RWPE1 (cell line): ENCODE measurements at places on chromosomes 13 and 19.

GRCh38 chr13:112141643-112142400 is 74.9 kb downstream of the SOX1 start:
- DNase-seq = no peak

GRCh38 chr13:66483712-66484111 is 746.4 kb downstream of the PCDH9 start:
- DNase-seq = no peak

DNA sequence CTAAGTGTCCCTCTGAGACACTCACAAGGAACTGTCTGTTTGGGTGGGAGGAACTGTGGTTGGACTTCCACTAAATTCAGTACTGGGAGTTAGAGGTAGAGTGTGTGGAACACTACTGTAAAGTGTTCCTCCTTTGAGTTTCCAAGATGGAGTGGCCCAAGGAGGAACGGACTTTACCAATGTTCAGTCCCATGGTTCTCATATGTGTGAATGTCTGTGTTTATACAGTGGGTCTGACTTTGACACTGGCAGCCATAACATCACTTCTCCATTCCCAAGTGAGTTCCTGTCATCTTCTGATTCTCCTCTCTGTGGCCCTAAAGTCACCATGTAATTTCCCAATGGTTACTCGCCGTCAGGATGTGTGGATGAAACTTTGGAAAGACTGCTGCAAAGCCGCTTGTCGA is 136.8 kb upstream of the SERP2 start:
- no peak for DNase-seq

DNA sequence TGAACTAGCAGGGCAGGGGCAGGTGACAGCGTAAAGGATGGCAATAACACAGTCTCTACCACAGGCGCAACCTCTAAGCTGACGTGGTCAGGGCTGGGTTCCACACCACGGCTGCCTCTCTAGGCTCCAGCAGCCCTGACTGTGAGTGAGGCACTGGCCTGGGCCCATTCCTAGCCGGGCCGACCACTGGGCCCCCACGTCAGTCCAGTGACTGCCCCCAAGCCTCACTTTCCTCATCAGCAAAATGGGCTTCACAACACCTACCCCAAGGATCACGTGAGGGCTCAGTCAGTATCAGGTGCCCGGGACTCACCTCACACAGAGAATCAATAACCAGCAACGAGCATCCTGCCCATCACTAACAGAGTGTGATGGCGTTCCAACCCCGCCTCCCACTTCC is 5.2 kb downstream of the ZFR2 start:
- DNase-seq = no peak

DNA sequence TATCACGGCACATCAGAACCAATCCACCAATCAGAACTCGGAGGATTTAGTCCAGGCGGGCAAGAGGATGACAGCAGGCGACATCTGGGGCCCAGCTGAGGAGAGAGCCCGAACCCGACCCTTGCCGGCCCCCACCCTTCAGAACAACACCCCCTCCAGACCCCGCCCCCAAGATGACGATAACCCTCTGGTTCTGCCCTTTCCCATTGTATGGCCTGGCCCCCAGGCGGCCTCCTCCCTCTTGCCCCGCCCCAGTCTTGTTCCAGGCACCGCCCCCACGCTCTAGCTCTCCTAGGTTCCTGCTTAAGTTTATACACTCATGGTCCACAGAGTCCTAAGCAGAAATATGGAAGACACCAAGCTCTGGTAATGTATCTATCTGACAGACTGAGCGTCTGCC is 2.8 kb upstream of the ZNF83 start:
- no peak for DNase-seq

DNA sequence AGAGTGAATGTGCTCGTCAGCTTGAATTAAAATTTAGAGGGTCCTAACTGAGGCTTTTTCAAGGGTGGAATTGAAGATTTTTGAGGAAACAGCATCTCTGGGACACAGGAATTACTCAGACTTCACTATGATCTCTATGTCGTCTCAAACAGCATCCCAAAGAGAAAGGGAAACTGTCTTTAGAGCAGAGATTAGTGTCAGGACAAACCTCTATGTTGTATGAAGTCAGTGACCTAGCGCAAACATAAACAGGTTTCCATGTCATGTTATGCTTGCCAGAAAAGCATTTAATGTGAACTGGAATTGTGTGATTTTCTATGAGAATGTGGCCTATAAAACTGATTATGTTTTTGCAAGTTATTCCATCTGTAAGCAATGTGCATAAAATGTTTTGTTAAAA is 573.7 kb downstream of the GPC6 start:
- DNase-seq = no peak

- no peak for DNase-seq
These were observed 788.0 kb upstream of the SLITRK1 start for GRCh38 chr13:84670245-84670644.

DNA sequence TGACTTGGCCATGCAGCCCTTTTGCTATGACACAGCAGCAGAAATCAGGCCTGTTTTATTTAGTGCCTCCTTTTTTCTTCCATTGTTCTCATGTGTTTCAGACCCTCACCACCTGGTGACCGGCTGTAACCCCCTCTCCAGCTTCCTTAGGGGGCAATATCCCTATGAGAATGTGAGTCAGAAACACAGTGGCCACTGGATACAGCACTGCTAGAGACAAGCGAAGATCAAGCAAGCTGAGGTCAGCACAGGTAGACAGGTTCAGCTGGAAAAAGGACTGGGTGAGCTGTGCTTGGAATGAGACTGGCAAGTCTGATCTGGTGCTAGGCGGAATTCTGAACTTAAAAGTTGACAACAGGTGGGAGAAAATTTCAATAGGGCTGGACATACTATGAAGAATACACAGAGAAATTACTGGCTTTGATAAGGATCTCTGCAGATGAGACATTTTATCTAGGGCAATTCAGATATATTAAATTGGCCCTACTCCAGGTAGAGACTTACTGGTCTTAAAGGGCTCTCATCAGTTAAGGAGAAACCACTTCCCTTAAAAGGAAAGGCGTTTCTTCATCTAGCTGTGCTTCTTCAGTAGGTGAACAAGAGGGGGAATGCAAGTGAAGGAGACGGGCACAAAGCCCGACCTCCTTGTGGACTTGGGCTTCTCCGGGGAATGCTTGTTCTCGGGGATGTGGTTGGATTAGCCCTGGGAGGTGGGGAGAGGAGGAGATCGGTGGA is 83.3 kb downstream of the ERCC5 start:
- no peak for DNase-seq

DNA sequence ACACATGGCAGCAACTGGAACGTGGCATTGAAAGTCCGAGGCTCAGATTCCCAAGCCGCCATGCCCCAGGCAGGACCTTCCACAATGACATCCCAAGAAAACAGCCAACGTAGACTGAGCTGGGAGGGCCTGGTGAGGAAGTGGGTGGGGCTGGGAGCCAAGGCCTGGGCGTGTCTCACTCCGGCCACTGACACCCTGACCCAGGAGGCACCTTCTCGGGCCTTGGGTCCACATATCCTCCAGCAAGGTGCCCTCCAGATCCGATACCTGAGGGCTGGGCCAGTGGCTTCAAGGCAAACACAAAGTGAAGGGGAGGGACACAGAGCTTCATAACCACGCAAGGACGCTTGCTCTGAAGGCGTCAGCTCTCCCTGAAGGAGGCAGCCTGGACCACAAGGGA is 43.0 kb downstream of the RAB20 start:
- DNase-seq = no peak

DNA sequence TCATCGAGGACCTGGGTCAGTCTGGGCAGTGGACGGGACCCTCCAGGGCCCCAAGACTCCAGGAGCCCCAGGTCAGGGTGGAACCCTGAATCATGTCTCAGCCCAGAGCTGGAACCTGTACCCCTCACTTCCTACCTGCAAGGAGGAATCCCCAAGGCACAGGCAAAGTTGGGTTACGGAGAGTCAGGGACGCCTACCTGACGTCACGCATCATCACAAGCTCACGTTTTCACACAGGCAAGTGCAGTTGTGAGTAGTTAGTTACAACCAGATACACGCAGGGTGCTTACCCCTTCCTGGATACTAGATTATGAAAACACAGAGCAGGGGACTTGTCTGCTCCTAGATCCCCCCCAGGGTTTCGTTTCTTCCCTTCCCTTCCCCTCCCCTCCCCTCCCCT is 1.9 kb downstream of the RETN start:
- DNase-seq = no peak

GRCh38 chr19:39438270-39438934 is 2.7 kb upstream of the RPS16 start:
- DNase-seq = no peak

DNA sequence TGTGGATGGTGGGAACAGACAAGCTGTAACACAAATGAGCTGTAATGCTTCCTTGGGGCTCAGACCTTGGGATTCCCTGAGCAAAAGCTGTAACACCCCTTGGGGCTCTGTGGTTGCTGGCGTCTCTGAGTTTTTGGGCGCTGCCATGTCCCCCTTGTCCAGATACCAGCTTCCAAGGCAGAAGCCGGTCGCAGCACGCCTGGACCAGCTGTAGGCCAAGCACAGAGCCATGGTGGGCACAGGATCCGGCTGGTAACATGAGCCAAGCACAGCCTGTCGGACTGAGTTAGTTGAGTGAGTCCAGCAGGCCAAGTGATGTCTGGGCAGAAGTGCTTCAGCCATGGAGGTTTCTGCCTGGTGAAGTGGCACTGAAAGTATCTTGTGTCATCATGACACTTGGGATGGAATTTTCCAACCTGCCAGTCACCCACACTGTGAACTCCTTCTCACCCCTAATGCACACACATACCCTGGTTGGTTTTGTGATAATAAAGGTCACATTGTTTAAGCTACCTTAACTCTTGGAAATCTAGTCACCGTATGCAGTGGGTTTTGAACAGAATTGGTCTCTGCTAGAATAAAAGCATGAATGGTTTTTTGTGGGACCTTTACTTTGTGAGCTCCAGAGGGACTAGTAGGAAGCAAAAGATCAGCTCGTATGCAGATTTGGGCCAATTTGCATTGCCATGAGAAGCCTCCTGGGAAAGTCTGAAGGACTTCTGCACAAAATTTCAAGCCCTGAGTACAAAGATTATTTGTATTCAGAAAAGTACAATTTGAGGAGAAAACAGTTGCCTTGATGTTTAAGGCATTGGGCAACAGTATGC is 7.0 kb upstream of the ZNF17 start:
- DNase-seq = no peak

DNA sequence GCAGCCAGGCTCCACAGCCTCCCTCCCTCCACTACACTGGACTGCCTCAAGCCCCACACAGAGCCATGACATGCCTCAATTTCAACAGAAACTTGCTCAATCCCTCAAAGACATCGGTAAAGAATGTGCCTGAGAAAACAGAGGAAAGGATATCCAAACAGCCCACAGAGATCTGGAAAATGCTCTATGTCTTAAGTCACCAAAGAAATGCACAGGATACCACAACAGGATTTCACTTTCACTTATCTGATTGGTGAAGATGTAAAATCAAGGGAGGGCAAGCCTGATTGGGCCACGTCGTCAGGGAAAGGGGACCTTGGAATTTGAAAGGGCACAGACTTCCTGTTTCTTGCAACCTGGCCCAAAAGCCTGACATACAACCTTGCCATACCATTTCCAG is 14.2 kb downstream of the CACNA1A start:
- no peak for DNase-seq

DNA sequence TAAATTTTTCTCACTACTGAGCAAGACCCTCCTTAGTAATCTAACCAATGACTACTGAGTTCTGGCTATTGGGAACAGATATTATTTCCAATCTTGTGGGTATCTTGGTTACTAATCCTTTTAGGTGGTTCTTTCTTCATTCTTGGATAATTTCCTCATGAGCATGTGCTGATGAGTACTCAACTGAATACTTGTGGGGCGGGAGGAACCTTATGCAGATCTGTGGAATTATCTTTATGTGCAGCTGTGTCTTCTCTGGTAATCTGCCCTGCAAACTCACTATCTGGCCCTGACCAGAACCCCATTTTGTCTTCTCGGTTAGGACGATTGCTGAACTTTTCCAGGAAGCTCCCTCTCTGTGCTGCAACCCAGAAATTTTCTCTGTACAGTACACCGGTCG is 89.7 kb upstream of the TRPC4 start:
- DNase-seq = no peak

GRCh38 chr13:101332583-101332982 is 83.7 kb downstream of the NALCN start:
- no peak for DNase-seq

GRCh38 chr13:22055259-22055658 is 384.4 kb downstream of the FGF9 start:
- no peak for DNase-seq

DNA sequence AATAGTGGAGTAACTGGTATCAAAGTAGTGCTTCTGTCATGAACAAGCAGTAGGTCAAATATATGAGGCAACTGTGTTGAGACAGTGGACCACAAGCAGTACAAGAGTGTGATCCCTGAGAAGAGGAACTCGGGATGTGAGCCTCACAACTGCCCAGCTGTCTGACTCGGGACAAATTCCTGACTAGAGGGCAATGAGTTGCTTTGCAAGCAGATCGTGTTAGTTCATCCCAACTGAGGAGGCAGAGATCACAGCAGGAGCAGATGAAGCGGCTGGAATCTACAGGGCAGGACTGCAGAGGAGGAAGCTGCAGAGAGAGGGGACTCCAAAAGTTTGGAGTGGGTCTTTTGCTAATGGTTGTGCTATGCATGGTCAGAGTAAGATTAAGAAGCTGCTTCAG is 741.1 kb downstream of the DIAPH3 start:
- DNase-seq = no peak

DNA sequence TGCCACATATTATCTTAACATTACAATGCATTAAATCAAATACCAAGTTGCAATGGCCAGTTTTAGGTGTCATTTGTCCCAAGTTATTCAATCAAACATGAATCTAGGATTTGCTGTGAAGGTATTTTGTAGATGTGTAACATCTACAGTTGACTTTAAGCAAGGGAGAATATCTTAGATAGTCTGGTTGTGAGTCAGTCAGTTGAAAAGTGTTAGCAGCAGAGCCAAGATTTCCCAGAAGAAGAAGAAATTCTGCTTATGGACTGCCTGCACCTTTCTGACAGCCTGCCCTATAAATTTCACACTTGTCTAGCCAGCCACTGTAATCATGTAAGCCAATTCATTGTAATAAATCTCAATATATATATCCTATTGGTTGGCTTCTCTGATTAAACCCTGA is 41.3 kb upstream of the INTS6 start:
- DNase-seq = no peak

GRCh38 chr13:30720172-30720869 is 15.0 kb upstream of the ALOX5AP start:
- DNase-seq = no peak

DNA sequence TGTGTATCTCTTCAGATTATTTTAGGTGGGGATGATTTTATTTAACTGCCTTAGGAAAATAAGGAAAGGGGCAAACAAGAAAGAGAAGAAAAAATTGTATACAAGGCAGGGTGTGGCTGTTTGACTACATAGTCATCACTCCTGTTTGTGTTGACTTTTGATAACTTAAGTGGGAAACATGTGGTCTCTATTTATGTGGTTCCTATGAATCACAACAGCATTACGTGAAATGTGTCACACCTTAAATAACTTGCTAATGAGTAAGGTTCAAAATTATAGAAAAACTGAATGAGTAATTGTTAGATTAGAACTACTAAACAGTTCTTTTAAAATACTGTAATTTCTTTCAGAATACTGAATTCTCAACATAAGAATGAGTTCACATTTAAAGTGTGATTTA is 69.3 kb downstream of the LMO7 start:
- peak; percentile 84 for DNase-seq

- peak; percentile 42 for DNase-seq
These were observed 1730.1 kb downstream of the SLITRK5 start for GRCh38 chr13:89401264-89401675.

GRCh38 chr19:6828698-6829633 is 56.5 kb downstream of the VAV1 start:
- peak; percentile 51 for DNase-seq

- no peak for DNase-seq
These were observed 4.1 kb downstream of the IRS2 start for GRCh38 chr13:109782066-109782822.
